ENCODE measurements at places on chromosomes 7 and 10. TPM values are rescaled to one million over a fixed set of nuclear protein-coding genes. Genes with fewer than 3 reads are reported as not detected.

The RNF32 gene
- 0.86 TPM for polyA plus RNA-seq

The SPACDR gene
- 0.65 TPM for polyA plus RNA-seq

The CYP26C1 gene
- polyA plus RNA-seq = 0.06 TPM

The SLC16A9 gene
- polyA plus RNA-seq = 13.5 TPM

The EPDR1 gene
- polyA plus RNA-seq = 3.7 TPM

The UROS gene
- polyA plus RNA-seq = 31.6 TPM

The SPDYE9 gene
- not detected for polyA plus RNA-seq

The EBF3 gene
- 0.19 TPM for polyA plus RNA-seq

The CTAGE4 gene
- polyA plus RNA-seq = 1.2 TPM

The GDI2 gene
- polyA plus RNA-seq = 100 TPM

The NPFFR1 gene
- polyA plus RNA-seq = 0.06 TPM

The RHOBTB1 gene
- polyA plus RNA-seq = 15.3 TPM

The PDZD7 gene
- 0.30 TPM for polyA plus RNA-seq

The TEX36 gene
- polyA plus RNA-seq = not detected

The BAIAP2L1 gene
- polyA plus RNA-seq = 1.2 TPM

The ATP6V1F gene
- polyA plus RNA-seq = 285 TPM

The HOXA2 gene
- polyA plus RNA-seq = 0.55 TPM

The AUTS2 gene
- 6.1 TPM for polyA plus RNA-seq

The ACTL6B gene
- not detected for polyA plus RNA-seq

The SOSTDC1 gene
- polyA plus RNA-seq = not detected

The MYOF gene
- 1.5 TPM for polyA plus RNA-seq

The NRF1 gene
- polyA plus RNA-seq = 6.7 TPM

The NFE2L3 gene
- 4.9 TPM for polyA plus RNA-seq

The LRRC4 gene
- polyA plus RNA-seq = 1.4 TPM

The CYP3A5 gene
- not detected for polyA plus RNA-seq

Data from spleen (tissue), 13 donors.